Keratinocyte (primary cell): ENCODE measurements at places on chromosomes 5 and 9.

- DNase-seq = no peak
Measured at GRCh38 chr5:178198706-178199105, 5.6 kb upstream of the HNRNPAB start.

- no peak for DNase-seq
Measured at GRCh38 chr5:139058121-139058520, 140.0 kb downstream of the SIL1 start.

GRCh38 chr9:92735636-92736562 lies 28.7 kb downstream of the BICD2 start:
- no peak for DNase-seq

DNA sequence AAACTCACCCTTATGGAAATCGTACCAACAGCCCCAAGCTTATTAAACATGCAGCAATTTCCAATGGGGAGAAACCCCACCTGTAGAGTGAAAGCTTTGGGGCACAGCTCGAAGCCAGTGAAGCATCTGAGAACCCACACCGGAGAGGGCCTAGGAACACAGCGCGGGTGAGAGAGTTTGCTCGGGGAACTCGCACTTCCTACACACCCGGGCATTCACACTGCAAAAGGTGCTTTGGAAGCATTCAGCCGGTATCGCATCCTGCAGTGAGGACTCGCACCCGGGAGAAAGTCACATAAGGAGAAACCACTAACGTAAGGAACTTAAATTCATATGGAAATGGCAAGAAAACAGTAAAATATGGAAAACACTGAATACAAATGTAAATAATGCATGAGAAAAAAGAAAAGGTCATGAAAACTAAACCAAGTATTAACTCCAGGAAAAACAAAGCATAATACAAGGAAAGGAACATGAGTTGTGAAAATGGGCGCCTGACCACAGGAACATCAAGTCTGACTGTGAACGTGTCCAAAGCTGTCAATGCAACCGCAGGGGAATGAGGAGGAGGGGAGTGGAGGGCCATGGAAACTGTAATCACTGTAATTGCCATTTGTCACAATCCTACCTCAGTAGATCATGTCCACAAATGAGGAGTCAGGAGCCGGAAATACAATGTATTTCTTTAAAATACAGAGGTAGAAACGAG lies 28.7 kb downstream of the CAMSAP1 start:
- no peak for DNase-seq

GRCh38 chr9:14992081-14992480 lies 81.9 kb upstream of the FREM1 start:
- DNase-seq = no peak

DNA sequence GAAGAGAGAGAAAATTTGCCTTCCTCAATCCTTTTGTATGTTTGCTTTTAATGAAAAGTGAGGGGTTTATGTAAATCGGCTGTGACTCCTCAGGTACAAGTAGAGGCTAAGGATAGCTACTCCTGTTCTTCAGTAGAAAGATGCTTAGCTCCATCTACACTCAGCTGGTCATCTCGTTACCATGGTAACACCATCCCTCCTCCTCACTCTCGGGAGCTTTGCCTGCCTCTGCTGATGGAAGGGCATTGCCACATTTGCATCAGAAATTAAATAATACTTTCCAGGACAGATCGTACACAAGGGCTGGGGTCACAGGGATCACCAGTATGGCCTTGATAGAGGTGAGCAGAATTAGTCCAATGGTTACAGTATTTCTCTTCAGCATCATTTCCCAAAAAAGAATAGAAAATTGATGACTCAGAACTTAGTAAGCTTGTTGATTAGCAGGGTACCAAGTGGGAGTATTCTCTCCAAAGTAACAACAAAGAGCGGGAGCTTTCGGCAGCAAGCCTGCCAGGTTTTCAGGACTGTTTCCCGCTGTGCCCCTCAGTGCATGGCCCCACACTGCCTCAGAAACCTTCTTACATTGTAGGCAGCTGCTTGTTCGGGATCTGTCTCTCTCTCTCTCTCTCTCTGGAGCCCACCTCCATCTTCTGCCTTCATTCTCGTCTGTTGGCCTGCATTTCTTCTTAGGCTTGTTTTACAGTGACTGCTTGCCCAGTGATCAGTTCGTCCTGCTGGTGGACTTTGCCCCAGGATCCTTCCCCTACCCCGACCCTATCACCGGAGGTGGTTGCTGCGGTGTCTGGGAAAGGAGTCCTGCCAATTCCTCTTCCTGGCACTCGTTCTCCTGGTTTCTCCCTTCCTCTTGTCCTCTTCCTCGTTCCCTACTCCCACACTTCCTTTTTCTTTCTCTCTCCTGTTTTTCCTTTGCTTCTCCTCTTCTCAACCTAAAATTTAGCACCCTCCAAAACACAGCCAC lies 51.9 kb upstream of the SNAPC3 start:
- no peak for DNase-seq

DNA sequence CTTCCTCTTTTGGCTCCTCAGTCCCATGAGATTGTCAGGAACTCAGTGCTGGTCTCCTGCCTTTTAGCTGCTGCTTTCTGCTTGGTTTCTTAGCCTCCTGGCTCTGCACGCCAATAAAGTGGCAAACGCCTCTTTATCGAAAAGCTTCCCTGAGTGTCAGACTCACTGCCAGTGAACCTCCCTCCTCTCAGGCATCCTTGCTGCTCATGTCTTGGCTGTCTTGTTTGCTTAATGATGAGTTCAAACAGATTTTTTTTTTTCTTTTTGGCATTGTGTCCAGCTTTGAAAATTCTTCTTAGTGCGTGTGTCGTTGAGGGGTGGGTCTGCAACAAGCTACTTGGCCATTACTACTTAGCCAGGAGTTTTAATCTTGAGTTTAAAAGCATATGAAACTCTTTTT lies 14.9 kb downstream of the RASGRF2 start:
- no peak for DNase-seq

DNA sequence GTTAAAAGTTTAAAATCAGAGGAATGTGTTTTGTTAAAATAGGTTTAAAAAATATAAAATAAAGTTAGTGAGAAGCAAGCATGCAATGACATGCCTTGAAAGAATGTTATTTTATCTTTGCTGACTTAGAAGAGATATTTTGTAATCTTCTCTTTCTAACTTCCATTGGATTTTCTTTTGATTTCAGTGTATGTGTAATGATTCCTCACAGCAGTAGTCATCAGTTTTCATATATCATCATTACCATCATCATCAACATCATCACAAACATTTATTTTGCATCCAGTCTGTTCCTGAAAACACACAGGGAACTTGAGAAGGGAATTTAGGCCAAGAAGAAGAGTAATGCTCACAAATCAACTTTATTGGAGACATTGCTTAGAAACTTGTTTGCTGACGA lies 699.6 kb downstream of the TAF11L14 start:
- DNase-seq = no peak

GRCh38 chr5:120544043-120544442 lies 79.9 kb downstream of the PRR16 start:
- DNase-seq = no peak

GRCh38 chr9:96209407-96210271 lies 92.3 kb downstream of the HSD17B3 start:
- no peak for DNase-seq

DNA sequence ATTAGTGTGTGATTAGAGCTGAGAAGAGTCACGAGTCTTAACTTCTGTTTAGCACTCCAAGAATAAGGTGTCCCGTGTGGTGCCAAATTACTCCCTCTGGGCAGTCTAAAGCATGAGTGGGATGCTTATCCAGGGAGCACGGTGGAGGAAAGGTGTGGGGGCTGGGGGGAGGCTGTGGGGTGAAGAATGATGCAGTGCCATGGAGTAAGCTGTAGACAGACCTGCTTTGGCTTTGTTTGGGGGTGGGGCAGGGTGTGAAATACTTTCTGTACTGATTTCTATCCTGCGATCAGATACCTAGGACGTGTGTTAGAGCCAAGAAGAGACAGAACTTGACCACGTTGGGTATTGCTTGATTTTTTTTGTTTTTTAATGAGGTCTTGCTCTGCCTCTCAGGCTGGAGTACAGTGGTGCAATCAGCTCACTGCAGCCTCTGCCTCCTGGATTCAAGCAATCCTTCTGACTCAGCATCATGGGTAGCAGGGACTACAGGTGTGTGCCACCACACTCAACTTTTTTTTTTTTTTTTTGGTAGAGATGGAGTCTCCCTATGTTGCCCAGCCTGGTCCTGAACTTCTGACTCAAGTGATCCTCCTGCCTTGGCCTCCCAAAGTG lies 232.8 kb downstream of the MAN2A1 start:
- DNase-seq = no peak

DNA sequence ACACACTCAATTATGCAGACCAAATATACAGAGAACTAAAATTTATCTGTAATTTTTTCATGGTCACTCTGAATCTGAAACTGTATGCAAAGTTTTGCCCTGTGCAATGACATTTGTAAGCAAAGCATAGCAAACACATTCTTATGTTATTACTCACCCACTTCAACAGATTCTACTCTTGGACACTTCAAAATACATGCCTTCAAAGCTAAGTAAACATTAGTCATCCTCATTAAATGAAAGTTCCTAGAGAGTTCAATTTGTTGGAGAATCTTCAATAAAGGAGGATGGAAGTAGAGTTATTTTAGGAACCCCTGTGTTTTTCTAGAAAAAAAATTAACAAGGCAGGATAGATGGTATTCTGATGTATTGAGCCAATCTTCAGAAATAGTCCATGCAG lies 639.7 kb upstream of the C9orf72 start:
- DNase-seq = peak; percentile 25

GRCh38 chr9:129341171-129341986 lies 163.3 kb upstream of the IER5L start:
- no peak for DNase-seq

- DNase-seq = no peak
Measured at GRCh38 chr5:80703291-80703690, 48.5 kb upstream of the DHFR start.

DNA sequence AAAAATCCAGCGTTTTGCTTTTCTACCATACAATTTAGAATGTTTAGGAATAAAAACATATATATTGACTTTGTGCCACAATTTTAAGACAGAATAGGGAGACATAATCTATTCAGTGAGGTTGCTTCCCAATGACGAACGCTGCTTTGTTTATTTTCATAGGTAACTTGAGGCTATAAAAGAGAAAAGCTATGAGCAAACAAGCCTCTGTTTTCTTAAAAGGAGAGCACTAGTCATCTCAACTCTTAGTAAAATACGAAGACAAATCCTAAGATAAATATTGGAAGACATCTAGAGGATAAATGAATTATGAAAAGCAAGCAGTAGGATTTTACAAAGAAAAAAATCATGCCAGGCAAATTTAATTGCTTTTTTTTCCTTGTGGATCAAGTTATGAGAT lies 363.6 kb downstream of the ANXA1 start:
- DNase-seq = no peak

DNA sequence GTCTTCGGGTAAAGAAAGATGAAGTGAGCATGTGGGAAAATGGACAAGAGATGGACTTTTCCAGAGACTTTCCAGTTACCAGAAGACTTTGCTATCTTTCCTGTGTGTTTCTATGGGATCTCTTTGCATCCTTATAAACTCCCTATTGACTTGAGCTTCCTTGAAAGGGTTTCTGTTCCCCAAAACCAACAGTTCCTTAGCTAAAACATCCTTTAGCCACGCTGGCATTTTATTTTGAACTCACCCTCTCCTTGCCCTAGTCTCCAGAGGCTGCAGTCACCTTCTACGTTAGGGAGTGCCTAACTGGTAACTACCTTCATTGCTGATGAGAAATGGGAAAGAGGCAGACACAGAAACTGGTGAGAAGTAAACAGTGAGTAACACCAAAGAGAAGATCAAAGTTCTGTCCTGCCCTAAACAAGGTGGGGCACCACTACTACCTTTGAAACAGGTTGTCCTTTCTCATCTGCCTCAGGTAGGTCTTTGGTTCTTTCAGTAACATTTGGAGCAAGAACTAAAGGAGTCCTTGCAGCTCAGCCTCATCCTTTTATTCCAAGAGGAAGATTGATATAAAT lies 402.9 kb downstream of the ENC1 start:
- DNase-seq = no peak

GRCh38 chr5:138542180-138542955 lies 668 bp downstream of the ETF1 start:
- no peak for DNase-seq

DNA sequence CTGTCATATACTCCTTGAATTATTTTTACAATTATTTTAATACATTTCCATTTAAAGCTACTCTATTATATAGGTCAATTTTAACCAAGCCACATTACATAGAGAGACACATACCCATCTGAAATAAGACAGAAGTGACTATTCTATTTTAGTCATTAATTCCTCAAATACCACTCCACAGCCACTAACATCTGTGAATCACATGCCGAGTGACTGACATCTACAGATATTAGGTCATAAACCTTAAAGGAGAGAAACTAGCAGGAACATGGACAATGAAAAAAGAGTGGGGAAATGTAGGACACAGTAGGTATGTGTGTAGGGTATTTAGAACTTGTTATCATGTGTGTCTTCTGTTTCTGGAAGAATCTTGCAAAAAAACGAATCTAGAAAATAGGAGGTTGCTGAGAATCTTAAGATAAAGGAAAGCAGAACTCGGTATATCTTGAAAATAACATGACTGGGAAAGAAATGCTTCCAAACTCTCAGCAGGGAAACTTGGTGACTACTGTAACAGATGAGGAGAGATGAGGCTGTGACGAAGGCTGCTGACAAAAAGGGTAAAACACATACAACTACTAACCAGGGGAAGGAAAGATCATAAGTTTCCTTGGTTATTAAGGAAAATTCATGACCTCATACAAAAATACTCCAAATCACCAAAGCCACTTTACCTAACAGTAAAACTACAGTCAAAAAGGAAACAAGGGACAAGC lies 84.6 kb downstream of the PLPP1 start:
- no peak for DNase-seq

- no peak for DNase-seq
Measured at GRCh38 chr5:134594336-134594735, 38.3 kb downstream of the SAR1B start.

DNA sequence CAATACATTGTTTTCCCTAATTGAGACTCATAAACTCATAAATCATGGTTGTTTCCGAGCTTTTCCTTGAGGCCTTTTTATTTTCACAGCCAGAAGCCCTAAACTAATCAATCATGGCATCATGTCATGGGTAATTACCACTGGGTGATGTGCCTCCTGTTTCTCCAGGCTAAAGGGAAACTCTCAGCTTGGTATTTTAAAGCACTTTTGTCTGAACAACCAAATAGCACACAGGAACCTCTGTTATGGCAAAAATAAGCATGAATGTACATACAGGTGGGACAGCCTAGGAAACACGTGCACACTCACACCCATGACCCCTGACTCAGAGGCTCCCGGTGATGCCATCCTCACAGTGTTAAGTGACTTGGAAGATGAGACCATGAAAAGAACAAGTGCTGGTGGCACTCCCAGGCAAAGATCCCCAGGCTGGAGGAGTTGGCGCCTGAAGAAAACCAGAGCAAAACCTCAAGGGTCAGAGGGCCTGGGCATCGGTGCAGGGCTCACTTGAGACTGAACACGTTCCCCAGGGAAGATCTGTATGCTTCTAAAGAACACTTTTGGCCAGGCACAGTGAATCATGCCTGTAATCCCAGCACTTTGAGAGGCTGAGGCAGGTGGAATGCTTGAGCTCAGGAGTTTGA lies 154.3 kb downstream of the ROR2 start:
- no peak for DNase-seq

DNA sequence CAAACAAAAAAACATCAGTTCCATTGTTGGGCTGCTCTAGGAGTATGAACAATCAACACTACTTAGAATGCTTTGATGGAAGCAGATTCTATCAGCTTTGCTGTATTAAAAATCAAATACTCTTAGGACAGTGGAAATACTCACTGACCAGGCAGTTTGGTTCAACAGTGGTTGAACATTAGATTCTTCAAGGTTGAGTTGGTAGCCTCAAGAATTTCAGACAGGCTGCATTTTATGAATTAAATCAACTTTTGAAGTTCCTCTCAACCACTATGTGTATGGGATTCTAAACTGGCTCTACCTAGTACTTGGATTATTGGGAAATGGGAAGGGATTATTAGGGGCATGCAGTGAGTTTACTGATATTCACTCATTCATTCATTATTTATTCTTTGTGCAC lies 35.0 kb downstream of the ACTBL2 start:
- no peak for DNase-seq
